Hindlimb muscle (tissue), 1 donor: ENCODE measurements at places on chromosomes 16 and 17.

GRCh38 chr17:44093231-44093900 is 22.8 kb downstream of the G6PC3 start:
- no peak for DNase-seq

DNA sequence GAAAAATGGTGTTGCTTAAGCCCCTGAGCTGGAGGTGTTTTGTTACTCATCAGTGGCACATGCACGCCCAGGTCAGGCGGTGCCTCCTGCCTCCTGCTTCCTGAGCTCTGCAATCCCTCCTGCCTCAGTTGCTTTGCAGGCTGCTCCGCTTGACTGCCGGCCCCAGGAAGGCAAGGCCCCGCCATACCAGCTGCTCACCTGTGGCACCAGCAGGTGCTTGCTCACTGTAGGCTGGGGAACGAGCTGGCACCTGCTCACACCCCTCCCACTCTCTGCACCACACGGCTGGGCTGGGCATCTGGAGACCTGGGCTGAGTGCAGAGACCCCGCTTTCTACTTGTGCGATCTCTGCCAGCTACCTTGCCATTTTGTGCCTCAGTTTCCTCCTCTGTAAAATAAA is 200.2 kb downstream of the RBFOX3 start:
- no peak for DNase-seq

GRCh38 chr16:47013910-47014309 is 40.4 kb upstream of the DNAJA2 start:
- no peak for DNase-seq

GRCh38 chr17:70271200-70271599 is 101.9 kb downstream of the KCNJ2 start:
- no peak for DNase-seq

DNA sequence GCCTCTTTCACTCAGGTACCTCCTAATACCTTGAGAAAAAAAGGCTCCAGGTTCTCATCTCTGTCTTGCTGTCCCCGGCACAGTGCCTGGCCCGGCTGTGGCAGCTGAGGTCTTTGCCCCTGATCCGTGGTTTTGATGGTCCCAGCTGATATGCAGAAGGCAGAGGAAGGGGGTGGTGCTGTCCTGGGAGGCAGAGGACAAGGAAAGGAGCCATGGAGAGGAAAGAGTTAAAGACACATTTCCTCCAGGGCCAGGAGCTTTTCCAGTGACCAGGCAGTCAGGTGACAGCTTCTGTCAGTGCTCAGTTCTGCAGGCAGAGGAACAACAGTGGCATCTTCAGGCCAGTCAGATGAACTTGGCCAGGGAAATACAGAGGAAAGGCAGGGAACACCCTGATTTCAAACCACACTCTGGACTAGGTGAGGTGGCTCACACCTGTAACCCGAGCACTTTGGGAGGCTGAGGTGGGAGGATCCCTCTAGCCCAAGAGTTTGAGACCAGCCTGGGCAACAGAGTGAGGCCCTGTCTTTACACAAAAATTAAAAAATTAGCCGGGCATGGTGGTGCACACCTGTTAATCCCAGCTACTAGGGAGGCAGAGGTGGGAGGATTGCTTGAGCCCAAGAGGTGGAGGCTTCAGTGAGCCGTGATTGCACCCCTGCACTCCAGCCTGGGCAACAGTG is 3.3 kb upstream of the COG1 start:
- DNase-seq = no peak

GRCh38 chr16:86020971-86021370 is 122.0 kb downstream of the IRF8 start:
- no peak for DNase-seq

GRCh38 chr16:68987734-68988457 is 117.6 kb upstream of the HAS3 start:
- no peak for DNase-seq

DNA sequence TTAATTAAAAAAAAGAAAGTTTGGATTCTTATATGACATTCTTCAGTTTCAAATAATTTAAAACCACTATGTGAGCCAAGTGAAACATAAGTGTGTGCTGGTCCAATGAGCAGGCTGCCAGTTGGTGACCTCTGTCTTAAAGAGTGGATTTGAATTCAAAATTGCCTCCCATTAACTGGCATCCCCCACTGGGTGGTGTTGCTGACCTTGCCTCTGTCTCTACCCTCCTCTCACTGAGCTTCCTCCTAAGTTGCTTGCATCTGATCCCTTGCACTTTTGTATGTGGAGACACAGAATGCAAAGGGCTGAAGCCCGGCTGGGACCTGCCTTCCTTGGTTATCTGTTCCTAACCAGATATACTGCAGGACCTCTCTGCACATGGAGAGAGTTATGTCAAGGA is 160.6 kb downstream of the CYLD start:
- no peak for DNase-seq
